CD4-positive, alpha-beta T cell treated with Interleukin-4 for 1 hour (primary cell): ENCODE measurements at places on chromosomes 3 and 15.

GRCh38 chr15:89991312-89991711 lies 9.8 kb upstream of the ZNF710 start:
- no peak for DNase-seq

- no peak for DNase-seq
These were observed 123.5 kb upstream of the IL12A start for GRCh38 chr3:159865041-159865579.

GRCh38 chr15:74505837-74506514 lies 35.0 kb upstream of the ARID3B start:
- no peak for DNase-seq

DNA sequence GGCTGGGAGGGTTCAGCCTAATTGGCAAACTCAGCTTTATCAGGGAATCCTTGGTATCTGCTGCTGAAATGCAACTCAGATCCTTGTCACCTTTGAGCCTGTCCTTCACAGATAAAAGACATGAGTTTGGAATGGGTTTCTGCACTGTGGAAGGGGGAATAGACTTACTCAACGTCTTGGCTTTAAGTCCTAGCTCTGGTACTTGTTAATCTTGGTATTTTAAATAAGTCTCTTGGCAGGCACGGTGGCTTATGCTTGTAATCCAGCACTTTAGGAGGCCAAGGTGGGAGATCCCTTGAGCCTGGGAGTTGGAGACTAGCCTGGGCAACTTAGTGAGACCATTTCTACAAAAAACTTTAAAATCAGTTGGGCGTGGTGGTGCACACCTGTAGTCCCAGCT lies 55.1 kb upstream of the ATOSA start:
- no peak for DNase-seq

- DNase-seq: no peak
These were observed 56.6 kb upstream of the CHST2 start for GRCh38 chr3:143063018-143063417.

GRCh38 chr15:39358441-39359041 lies 222.3 kb upstream of the THBS1 start:
- no peak for DNase-seq

DNA sequence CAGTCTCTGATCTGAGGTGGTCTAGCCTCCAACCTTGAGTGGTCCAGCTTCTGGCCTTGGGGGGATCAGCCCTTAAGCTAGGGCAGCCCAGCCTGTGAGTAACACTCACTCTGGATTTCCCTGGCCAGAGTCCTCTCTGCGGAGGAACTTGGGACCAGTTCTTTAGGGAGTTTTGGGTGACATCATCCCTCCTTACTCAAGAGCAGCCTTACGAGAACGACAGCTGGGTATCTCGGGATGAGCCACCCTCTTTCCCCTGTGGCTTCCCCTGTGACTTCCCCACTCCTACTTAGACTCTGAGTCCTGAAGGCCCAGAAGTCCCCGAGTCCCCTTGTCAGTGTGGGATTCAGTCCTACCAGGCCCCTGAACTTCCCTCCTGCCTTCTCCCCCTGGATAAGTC lies 10.2 kb upstream of the PLXND1 start:
- DNase-seq: peak; percentile 58

DNA sequence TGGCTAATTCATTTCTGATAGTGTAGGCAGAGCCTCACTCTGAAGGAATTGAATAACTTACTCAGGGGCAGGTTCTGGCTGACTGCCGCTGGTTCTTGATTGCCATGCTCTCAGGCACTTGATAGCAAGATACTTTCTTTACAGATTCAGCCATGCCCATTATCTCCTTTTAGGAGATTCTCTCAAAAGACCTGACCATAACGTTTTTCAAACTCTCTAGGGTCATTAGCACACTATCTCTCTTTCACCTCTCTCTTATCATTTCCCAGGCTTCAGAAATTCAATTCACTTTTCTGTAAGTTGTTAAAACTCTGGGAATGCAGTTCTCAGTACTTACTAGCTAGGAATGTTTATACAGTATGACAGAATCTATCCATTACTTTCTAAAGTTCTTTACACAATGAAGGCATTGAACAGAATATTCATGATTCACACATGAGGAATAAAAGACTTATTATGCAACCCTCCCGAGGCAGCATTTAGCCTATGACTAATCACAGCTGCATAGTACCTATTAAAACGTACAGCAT lies 850.3 kb upstream of the CADM2 start:
- DNase-seq: no peak

GRCh38 chr15:43872416-43873020 lies 45.7 kb downstream of the WDR76 start:
- peak; percentile 9 for DNase-seq

GRCh38 chr15:95825671-95826411 lies 504.7 kb upstream of the NR2F2 start:
- DNase-seq: no peak

- no peak for DNase-seq
These were observed 291.6 kb upstream of the CBLB start for GRCh38 chr3:106160396-106160795.

DNA sequence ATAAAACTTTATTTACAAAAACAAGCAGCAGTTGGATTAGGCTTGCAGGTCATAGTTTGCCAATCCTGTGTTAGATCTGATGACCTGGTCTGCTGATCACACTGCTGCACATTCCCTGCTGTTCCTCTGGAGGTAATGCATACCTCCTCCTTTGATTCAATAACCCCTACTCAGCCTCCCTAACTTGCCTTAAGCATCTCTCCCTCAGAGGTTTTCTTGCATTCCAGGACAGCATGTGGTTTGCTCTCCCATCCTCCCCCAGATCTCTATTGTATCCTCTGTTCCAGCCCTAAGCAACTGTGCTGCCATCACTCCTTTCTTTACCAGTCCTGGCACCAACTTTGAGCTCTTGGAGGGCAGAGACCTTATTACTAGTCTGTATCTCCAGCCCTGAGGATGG lies 63.4 kb downstream of the CACNA2D3 start:
- DNase-seq: no peak

DNA sequence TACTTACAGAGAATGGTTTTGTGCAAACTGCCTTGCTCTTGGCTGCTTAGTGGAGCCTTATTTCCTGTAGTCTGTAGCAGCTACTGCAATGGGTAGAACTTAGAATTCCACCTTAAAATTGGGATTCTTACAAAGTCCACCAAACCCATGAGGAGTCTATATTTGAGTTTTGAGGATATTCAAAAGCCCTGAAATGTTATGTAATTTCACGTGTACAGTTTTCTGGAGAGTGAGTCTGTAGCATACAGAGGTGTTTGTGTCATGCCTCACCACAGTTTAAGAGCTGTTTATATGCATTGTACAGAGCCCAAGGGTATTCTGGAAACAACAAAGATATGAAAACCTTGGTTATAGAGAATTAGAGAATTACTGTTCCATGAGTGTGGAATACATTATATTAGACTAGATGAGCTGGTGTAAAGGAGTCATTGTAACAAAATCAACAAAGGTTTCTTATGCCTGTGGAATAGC lies 114.4 kb downstream of the MBNL1 start:
- DNase-seq: no peak

GRCh38 chr3:5165698-5166097 lies 21.8 kb upstream of the EDEM1 start:
- DNase-seq: no peak

GRCh38 chr3:186241910-186242821 lies 119.9 kb downstream of the DGKG start:
- peak; percentile 42 for DNase-seq

DNA sequence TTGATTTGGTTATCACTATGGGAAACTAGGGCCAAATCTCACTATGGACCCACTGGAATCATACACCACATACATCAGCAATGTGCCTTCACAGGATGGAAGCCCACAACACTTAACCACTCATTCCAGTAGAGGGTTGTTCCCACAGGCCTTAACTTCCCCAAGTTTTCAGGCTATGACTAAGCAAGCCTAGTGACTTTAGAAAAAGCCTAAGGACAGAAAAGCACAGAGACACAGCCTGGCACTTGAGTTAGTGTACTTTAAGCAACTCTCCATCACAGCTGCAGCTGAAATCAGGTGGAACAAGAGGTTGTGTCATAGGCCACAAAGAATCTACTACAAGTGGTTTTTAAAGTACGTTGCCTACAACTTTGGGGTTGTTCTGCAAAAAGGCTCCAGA lies 128.7 kb downstream of the LRRN1 start:
- DNase-seq: no peak

DNA sequence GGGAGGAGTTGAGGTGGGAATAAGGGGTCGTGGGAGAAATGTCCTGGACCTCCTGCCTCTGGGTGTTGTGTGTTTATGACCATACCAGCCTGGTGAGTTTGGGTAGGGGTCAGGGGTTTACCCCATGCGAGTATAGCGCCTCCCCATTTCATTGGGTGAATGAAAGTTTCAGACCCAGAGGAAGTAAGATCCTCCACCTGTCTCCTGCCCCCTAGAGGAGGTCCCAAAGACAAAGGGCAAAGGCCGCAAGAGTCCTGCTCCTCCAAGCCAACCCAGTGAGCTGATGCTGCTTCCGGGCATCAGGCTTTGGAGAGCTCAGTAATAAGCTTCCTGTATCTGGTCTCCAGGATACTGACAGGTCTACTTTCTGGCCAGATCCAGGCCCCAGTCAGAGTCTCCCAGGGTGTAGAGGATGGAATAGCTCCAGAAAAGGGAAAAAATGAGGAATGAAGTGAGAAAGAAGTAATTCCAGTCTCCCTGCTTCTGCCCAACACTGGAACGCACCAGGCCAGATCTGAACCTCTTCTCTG lies 6.4 kb upstream of the TBC1D21 start:
- no peak for DNase-seq

GRCh38 chr15:64893481-64894394 lies 18.0 kb upstream of the ANKDD1A start:
- DNase-seq: peak; percentile 97

DNA sequence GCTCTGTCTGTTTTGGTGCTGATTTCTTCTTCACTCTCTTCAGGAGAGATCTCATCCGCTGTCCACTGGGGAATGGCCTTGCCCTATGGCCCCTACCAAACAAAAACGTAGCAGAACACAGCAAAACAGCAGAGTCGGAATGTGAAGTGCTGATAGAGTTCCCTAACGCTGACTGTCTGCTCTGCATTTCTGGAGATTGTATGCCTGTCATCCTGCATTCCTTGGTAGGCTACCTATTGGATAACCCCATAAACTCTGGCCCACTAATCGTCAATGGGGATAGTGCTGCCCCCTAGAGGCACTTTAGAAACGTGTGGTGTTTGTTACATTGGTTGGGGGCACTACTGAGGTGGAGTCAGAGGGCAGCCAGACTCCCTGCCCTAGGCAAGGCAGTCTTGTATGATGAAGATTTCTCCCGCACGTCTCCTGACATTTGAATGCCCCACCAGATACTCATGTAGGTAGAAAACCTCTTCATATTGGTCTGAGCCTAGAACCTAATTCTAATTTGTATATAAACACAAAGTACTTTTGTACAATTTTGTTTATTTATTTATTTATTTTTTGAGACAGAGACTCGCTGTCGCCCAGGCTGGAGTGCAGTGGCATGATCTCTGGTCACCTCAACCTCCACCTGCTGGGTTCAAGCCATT lies 15.6 kb upstream of the MAGEF1 start:
- peak; percentile 52 for DNase-seq

DNA sequence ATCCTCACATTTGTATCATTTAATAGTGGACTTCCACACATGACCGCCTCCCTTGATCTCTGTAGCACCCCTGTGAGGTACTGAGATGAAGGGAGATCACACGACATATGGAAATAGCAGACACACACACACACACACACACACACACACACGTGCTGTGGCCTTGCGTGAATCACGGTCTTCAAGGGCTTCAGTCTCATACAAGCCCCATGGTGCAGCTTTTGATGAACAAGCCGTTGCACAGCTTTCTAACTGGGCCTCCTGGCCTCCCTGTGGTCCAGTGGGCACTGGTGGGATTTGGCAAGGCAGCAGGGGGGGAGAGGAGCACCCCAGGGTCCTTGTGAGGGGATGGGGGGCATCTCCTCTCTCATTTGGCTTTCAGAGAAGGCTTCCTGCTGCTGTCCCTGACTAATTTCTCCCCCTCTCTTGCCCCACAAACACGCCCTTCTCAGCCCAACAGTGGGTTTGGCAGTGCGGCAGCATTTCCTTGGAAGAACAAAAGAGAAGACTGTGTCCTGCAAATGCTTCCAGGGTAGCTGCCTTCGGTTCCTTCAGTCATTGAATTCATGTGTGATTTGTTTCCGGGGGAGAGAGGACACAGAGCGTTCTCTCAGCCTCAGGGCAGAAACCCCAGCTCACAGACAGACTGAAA lies 98.7 kb downstream of the SMAD6 start:
- DNase-seq: no peak

DNA sequence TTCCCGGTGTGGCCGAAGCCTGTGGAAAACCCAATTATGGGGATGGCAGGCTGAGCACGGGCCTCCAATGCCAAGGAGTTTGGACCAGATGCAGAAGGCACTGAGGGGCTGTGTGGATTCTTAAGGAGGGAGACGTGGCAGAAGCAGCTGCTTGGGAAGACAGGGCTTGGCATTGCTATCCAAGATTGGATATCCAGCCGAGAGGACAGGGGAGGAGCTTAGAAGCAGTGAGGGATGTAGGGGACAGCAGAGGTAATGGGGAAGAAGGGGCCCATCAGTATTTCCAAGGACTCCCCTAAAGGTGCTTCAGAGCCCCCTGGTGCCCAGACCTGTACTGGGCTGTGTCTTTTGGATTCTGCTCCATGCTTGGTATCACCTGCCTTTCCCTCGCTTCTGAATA lies 112.8 kb upstream of the TLE3 start:
- peak; percentile 13 for DNase-seq

- no peak for DNase-seq
These were observed 1.2 kb downstream of the COX17 start for GRCh38 chr3:119676020-119676419.

- no peak for DNase-seq
These were observed 204.3 kb downstream of the ZBTB20 start for GRCh38 chr3:114942773-114943172.

GRCh38 chr15:33154351-33155166 lies 40.0 kb downstream of the FMN1 start:
- DNase-seq: peak; percentile 64

GRCh38 chr3:6132684-6133432 lies 728.1 kb upstream of the GRM7 start:
- no peak for DNase-seq

GRCh38 chr15:101243420-101243819 lies 8.4 kb downstream of the CHSY1 start:
- no peak for DNase-seq

- DNase-seq: no peak
These were observed 207.4 kb downstream of the EPHA6 start for GRCh38 chr3:97021778-97022177.

- DNase-seq: no peak
These were observed 38.1 kb upstream of the RASA2 start for GRCh38 chr3:141448606-141449220.

DNA sequence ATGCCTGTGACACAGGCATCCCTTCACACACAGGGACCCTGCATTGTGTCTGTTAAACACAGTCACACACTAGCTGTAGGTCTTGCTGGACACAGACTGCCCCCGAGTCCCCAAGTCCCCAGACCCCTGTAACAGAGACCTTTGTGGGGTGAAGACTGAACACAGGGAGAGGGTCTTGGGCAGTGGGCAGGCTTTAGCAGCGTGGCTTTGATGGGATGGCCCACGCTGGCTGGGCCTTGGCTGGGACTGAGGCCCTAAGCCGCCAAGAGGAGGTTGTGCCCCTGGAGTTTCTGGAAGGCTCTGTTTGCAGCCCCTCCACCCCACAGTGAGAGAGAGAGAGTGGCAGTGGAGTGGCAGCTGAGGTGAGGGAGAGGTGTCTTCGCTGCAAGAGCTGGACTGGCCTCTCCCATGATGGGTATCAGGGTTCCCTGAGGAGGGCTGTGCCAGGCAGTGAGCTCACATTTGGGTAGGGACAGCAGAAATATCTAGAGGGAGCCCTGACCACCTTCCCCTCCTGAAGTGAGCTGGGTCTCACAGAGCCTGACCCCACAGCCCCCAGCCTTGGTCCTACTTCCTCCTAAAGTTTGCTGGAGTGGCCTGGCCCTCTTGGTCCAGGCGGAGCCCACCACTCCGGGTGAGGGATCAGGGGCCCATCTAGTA lies 635 bp upstream of the VILL start:
- DNase-seq: peak; percentile 7
